ENCODE measurements at places on chromosomes 1 and 21. TPM values are rescaled to one million over a fixed set of nuclear protein-coding genes. Genes with fewer than 3 reads are reported as not detected.

GRCh38 chr1:87834941-87835340 lies 506.3 kb downstream of the LMO4 start:
- DNase-seq: no peak

DNA sequence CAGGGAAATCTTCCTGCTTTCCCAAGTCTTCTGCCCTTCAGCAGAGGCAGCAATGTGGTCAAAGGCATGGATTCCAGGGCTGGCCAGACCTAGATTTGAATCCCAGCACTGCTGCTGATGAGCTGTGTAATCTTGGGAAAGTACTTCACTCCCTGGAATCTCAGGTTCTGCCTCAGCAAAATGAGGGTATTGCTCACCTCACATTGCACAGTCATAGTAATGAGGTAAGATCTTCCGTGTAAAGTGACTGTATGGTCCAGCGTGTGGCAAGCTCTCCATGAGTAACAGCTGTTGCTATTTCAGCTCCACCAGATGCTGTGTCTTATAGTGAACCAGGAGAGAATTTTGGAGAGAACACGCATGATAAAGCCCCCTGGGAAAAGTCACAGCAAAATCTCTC lies 56.1 kb upstream of the F3 start:
- DNase-seq: no peak

GRCh38 chr1:2610036-2610959 lies 22.5 kb downstream of the MMEL1 start:
- DNase-seq: no peak

DNA sequence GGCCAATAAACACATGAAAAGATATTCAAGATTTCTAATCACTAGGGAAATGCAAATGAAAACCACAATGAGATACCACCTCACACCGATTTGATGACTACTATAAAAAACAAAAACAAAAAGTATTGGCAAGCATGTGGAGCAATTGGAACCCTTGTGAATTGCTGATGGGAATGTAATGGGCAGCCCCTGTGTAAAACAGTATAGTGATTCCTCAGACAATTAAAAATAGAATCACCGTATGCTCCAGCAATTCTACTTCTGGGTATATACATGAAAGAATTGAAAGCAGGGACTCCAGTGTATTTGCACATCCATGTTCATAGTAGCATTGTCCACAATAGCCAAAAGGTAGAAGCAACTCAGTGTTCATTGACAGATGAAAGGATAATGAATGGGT lies 12.9 kb upstream of the C1orf115 start:
- DNase-seq: no peak

DNA sequence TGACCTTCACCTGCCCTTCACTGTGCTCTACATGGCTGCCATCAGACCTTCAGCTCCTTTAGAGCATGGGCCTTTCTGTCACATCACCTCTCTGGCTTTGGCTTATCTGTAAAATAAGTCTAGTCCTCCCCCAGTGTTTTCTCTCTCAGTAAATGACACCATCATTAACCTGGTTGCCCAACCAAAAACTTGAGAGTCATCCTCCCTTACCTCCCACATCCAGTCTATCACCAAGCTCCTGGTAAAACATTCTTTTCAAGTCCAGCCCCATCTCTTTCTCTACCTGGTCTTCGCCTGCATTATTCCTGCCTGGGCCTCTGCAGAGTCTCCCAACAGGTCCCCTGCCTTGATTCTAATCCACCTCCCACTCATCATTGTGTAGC lies 13.1 kb downstream of the SLC26A9 start:
- DNase-seq: no peak

GRCh38 chr1:119715542-119715941 lies 3.8 kb downstream of the PHGDH start:
- peak; percentile 74 for DNase-seq

- no peak for DNase-seq
Measured at GRCh38 chr1:156586892-156587477, 4.6 kb upstream of the NAXE start.

The APOBEC4 gene
- not detected for total RNA-seq

The ARHGEF19 gene
- total RNA-seq: 8.1 TPM

DNA sequence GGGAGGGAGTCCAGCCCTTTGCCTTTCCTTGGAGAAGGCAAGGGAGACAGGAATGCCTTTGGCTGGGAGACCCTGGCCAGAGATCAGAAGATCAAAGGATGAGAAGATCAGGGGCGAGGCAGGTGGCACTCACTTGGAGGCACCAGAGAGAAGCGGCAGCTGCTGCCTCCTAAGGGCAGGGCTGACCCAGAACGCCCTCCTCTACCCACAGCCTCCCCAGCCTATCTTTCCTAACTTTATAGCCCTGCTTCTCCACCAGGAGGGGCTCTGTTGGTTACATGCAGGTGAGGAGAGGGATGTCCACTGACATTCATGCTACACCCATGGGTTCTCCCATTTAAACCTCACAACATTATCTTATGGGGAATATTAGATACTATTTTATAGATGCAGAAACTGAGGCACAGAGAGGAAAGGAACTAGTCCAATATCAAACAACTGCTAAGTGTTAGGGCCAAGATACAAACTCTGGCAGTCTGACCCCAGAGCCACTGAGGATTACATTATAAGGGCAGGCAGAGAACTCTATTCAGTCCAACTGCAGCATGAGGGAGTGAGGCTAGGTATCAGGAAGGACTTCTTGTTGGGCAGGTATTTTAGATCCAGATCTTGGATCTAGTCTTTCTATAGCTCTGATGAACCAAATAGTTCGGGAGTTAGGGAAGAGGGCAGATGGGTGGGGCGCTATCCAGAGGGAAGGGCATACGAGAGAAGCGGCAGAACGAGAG lies 19.9 kb downstream of the LGR6 start:
- no peak for DNase-seq

The ABCG1 gene
- 65.9 TPM for total RNA-seq

DNA sequence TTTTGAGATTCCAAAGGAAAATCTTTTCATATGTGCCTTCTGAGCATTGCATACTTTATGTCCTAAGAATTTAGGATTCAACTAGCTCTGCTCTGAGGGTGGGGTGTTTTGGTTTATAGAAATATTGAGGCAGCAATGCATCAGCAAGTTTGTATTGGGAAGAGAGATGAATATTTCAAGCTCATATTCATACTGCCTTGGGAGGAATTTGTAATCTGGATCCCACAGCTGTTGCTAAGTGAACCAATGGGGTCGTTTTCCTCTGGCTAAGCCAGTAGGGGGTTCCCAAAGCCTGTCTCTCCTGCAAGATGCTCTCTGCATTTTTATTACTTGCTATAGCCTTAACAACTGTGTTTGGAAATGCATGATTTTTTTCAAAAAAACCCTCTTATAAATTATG lies 130.6 kb downstream of the SNX7 start:
- DNase-seq: no peak

DNA sequence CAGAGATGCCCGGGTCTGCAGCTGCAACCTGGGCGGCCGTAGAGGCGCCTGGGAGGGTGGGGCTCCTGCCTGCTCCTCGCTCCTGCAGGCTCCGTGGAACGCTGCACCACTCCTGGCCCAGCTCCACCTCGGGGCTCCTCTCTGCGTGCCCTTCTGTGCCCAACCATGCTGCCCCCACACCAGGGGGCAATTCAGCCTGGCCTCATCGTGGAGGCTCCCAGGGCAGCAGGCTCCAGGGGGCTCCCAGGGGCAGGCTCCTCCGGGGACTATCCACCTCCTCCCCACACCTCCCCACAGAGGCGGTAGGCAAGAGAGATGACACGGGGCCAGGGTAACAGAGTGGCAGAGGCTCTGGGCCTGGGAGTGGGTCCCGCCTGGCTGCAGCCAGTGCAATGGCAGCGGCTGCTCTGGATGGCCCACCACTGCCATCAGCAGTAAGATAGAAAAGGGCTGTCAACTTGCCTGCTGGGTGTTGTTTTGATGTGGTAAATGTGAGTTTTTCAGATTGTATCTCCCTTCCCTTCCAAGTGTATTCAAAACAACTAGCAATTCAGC lies 22.4 kb upstream of the LRRC8C start:
- no peak for DNase-seq

GRCh38 chr1:149987297-149987595 lies 23.3 kb downstream of the OTUD7B start:
- no peak for DNase-seq

The SLC44A3 gene
- 80.3 TPM for total RNA-seq

GRCh38 chr1:63868268-63868781 lies 94.5 kb downstream of the ROR1 start:
- DNase-seq: no peak

The ITLN1 gene
- total RNA-seq: not detected

DNA sequence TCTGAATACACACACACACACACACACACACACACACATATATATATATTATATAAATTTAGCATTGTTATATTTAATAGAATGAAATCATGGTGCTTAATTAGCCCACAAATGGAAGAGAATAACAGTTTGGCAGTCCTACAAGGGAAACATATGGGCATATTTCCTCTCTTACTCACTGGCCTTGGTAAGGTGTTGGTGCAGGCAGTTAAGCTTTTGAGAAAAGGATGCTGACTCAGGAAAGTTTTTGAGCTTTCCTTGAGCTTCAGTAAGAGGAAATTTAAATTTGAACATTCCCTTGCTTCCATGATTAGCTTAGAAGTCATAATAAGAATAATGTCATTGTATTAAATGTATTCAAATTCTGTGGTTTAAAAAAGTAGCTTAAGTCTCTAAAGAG lies 37.0 kb upstream of the B3GALT5 start:
- DNase-seq: no peak

DNA sequence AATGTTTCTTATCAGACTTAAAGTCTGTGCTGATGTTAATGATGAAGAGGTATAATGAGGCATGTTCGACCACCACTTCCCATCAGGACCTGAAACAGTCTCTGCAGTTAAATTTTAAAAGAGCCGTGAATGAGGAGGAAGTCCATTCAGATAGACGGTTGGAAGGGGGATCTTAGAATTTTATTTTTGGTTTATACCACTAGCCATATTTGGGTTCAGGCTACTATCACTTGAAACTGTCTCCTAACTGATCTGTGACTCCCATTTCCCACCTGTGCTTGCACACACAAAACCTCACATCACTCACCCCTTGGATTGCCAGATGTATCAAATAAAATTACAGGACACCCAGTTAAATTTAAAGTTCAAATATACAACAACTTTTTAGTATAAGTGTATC lies 9.9 kb upstream of the ANKRD13C start:
- DNase-seq: no peak

The KIF2C gene
- 2.3 TPM for total RNA-seq

DNA sequence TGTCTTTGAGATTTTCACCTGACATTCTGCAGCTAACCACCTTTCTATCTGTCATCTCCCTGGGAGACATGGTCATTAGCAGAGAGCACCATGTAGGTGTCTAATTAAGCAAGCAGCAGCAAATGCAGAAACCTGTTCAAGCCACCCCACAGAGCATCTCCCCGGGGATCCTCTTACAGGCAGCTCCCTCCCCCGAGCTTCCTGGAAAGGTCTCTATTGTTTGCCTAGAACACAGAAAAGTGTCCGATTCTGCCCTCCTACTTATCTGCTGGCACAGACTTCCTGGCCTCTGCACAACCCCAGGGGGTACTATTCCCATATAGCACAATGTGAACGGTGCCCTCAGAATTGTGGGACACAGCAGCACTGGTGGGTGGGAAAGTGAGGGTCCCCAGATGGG lies 46.1 kb downstream of the PLEKHA6 start:
- DNase-seq: no peak

The ERICH3 gene
- not detected for total RNA-seq
